Stimulated activated CD4-positive, alpha-beta T cell treated with anti-CD3 and anti-CD28 coated beads, Interleukin-15, amount 100 ng/mL, for 1 hour (primary cell): ENCODE measurements at places on chromosomes 2 and 18.

- DNase-seq, result no peak
Measured at GRCh38 chr2:47724221-47724981, 58.5 kb upstream of the MSH6 start.

DNA sequence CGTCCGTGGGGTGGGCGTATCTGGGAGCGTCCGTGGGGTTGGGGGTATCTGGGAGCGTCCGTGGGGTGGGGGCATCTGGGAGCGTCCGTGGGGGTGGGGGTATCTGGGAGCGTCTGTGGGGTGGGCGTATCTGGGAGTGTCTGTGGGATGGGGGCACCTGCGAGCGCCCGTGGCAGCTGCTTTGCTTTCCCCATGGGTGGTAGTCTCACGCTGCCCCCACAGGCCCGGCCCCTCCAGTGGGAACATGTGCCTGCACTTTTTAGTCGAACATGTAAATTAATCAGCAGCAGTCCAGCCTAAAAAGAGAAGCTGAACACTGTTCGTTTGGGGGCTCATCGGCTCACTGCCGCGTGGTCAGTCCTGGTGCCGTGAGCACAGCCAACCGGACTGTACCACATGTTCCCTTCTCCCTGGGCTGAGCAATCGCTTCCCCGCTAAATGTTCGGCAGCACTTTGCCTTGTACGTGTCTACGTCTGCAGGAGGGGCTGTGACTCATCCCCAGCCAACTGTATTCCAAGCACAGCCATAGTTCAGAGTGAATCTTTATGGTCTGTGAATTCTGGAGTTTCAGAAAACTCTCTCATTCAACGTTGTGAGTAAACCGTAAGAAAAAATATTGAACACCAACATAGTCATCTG lies 271.5 kb downstream of the AGAP1 start:
- no peak for DNase-seq

GRCh38 chr18:76928179-76928868 lies 106.0 kb downstream of the ZNF236 start:
- DNase-seq, result no peak

- DNase-seq, result no peak
Measured at GRCh38 chr18:48608581-48608980, 69.8 kb downstream of the CTIF start.
